ENCODE measurements at places on chromosomes 1 and 21.
A peak's percentile ranks its signal among the peaks of the same experiment; 100 is the strongest.

DNA sequence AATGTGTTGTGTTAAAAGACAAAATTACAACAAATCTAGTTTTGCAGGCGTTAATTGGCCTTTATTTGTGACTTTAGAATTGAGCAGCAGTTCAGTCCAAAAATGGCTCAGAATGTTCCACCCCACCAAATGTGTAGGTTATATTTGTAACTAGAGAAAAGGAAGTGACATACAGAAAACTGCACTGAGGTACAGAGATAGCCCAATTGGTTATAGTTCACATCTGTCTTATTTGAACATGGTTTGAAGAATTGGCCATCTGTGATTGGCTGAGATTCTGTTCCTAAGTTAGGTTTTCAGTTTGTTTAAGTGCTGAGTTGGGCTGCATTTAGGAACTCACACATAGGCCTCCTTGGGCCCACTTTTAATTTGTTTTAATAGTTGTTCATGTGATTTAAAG is 12.0 kb upstream of the FMO2 start:
- no peak for DNase-seq

- DNase-seq = no peak
Observed at GRCh38 chr1:30420519-30421050, 302.8 kb downstream of the MATN1 start.

GRCh38 chr1:62682531-62682930 is 5.7 kb downstream of the DOCK7 start:
- no peak for DNase-seq

- DNase-seq = no peak
Observed at GRCh38 chr1:78070758-78071157, 25.0 kb downstream of the GIPC2 start.

- peak; percentile 80 for DNase-seq
Observed at GRCh38 chr1:188769181-188769580, 1708.5 kb downstream of the BRINP3 start.

DNA sequence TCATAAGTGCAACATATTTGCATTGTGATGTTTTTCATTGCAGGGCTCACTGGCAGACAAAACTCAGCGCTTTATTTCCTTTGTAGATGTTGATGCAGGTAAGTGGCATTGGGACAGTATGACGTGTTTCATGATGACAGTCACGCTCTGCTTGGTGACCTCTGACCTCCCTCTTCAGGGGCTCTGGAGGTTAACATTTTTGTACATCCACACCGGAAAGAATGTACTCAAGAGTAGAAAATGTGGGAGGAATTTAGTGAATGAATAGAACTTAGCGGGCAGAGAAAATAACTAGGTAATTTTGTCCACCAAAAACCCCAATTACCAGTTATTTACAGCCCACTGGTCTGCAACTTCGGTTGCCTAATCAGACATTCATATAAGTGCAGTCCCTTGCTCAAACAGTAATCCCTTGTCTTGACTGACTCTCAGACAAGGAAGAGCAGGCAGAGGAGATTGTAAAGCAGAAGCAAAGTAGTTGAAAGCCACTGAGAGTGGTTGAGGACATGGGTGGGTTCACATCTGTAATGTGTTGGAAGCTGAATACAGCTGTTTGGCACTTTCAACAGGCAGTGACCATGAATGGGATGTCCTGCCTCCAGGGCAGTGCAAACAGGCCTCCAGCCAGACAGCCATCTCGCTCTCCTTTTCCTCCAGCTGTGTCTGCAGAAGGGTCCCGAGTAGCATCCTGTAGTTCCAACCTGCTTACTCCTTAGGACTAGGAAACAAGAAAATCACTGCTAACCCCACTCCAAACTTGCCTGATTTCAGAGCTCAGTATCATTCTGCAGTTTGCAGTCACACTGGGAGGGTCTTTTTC is 188.9 kb downstream of the NRIP1 start:
- no peak for DNase-seq

DNA sequence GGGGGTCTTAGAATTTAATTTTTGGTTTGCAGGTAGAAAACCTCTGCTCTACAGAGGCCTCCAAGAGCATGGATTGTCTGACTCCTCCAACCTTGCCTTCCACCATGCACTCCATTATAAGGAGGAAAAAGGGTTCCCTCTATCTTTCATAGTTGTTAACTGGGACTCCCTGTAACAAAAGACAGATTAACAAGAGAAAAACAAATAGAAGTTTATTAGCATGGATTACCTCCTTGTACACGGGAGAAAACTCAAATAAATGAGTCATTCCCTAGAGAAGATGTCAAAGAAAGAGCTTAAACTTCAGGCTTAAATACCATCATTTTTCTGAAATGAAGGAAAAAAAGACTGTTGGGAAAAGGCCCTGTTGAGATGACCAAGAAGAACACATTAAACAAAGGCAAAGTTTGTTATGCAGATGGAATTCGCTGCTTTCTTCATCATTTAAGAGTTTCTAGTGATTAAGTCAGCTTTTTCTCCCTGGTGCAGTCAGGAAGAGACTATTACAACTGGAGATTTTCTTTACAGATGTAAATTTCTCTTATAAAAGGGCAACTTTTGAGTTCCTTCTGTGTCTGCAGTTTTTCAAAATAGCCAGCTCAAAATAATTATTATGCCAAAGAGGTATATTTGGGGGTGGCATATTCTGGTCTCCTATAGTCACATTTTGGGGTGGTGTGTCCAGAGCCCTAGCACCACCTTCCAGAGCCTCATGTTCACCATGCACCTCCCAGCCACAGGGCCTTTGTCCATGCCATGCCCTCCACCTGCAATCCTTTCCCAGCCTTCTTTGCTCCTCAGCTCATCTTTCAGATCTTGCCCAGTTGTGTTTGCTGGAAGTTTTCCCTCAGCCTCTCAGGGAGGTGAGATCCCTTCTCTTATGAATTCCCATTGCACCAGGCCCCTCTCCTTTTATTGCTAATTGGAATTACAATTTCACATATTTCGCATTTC is 63.1 kb upstream of the KLHDC7A start:
- no peak for DNase-seq

GRCh38 chr1:15592285-15592684 is 7.4 kb upstream of the AGMAT start:
- DNase-seq = no peak

- DNase-seq = no peak
Observed at GRCh38 chr1:228351850-228352249, 54.8 kb downstream of the TRIM11 start.

GRCh38 chr1:178267646-178268094 is 173.8 kb downstream of the RASAL2 start:
- no peak for DNase-seq

- no peak for DNase-seq
Observed at GRCh38 chr1:147266381-147266780, 23.9 kb downstream of the CHD1L start.

- DNase-seq = no peak
Observed at GRCh38 chr1:241330619-241331327, 26.2 kb downstream of the RGS7 start.

DNA sequence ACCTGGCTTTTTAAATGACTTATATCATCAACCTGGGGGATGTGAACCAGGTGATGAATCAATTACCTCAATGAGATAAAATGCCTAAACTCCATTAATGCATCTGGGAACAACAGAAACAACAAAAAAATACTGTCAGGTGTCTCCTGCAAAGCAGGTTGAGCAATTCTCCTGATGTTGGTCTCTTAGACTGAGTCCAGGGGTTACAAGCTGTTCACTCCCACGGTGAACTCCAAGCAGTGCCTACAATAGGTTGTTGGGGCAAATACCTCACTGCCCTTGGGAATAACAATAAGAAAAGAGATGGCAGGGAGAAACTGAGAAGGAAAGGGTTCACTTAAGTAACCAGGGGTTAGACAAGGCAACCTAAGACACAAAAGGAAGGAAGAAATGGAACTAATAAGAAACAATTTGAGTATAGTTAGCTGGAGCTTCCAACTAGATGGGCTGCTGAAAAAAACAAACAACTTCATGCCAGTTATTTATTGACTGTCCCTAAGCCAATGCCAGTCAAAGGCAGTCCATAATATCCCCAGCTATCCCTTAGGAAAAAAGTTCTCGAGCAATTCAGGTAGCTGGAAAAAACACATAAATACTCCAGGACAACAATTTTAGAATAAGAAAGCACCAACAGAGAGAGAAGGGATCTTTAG is 97.6 kb upstream of the MAGI3 start:
- DNase-seq = no peak

DNA sequence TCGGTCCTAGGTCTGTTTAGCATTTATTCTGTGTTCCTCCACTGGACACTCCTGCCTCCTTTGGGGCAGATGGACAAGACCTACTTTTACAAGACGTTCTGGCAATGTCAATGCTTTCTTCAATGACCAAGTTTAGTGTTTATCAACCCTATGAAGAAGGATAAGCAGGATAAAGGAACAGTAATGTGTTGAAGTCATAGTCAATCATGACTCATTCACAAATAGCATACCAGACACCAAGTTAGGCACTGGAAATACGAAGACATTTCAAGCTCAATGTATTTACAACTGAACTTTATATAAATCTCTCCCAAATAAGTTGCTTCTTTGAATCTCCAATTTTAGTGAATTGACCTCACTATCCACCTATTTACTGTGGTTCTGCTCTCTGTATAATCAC is 4.8 kb upstream of the SLC35D1 start:
- no peak for DNase-seq

GRCh38 chr1:63728611-63729226 is 45.1 kb upstream of the ROR1 start:
- no peak for DNase-seq

DNA sequence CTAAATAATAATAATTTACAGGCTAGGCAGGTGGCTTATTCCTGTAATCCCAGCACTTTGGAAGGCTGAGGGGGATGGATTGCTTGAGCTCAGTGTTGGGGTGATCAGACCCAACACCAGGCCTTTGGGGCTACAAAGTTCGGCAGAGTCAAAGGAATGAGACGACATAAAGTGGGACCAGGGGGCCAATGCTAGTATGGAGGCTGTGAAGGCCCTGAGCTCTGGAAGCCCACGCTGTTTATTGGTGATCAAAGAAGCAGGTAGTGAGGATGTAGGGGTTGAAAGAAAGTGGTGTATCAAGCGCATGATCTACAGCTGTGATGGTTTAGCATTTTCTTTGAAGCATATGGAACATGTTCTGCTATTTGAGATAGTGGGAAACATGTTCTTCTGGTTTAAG is 5.6 kb downstream of the BTBD8 start:
- peak; percentile 9 for DNase-seq

DNA sequence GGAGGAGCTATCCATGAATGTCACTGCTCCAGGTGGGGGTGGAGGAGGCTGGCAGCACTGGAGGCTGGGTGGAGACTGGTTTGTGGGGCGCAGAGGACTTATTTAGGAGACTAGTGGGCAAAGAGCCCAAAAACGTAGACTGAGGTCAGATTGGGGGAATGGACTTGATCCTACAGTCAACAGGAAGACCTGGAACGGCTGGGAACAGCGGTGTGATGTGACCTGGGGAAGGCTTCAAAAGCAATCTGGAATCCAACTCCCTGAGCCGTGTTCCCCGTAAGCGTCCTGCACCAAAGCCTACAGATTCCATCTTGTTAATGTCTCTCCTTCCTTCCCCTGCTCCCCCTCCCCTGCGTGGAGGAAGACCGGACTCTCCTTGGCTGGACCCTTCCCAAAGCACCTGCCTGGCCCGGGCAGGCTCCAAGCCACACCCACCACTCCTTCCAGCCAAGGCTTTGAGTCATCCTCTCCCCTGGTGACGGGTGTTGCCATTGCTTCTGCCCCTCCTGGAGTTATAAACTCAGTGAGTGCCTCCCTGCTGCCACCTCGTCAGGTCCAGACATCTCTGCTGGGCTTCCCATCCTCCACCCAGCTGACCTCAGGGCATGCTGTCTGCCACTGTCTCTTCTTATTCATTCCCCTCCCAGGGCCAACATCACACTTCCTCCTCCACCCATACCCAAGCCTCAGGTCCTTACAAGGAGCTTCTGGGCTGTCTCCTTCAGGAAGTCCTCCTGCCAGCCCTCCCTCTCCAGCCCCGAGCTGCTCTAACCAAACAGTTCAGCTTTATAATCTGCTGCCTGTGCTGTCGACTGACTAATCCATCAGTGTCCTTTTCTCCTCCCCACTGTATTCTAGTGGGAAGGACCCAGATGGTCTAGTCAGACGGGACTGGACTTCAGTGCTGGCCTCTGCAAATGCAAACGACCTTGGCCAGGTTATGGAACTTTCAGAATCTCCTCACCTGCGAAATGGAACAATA is 1.6 kb upstream of the CLSTN1 start:
- peak; percentile 39 for DNase-seq

DNA sequence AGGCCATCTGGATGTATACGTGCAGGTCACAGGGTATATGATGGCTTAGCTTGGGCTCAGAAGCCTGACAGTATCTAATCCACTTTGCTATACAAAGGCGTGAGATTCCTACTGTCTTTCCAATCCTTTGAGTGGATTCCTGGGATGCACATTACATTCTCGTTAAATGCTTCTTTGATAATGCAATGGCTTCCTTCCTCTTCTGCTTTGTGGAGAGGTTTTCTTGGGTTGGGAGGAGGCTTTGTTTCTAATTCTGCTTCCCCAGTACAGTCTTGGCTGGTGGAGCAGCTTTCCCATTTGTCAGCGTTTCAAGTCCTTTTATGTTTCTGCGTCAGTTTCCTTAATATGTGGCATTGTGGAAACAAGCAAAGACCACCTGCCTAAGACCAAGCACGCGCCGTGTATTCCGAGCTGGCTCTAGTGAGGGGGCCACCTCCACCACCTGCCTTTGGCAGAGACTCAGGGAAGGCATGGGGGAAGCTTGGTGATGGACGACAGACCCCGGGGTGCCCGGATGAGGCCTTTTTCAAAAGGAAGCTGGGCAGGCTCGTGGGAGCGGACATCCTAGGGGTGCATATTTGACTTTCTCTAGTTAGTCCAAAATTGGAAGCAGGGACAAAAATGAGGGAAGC is 72.7 kb downstream of the WDR4 start:
- peak; percentile 76 for DNase-seq
